ENCODE measurements at places on chromosomes 4 and X.

- DNase-seq = no peak
Measured at GRCh38 chr4:18572481-18572880, 550.9 kb upstream of the LCORL start.

- no peak for DNase-seq
Measured at GRCh38 chr4:140117947-140118346, 36.0 kb downstream of the MAML3 start.

DNA sequence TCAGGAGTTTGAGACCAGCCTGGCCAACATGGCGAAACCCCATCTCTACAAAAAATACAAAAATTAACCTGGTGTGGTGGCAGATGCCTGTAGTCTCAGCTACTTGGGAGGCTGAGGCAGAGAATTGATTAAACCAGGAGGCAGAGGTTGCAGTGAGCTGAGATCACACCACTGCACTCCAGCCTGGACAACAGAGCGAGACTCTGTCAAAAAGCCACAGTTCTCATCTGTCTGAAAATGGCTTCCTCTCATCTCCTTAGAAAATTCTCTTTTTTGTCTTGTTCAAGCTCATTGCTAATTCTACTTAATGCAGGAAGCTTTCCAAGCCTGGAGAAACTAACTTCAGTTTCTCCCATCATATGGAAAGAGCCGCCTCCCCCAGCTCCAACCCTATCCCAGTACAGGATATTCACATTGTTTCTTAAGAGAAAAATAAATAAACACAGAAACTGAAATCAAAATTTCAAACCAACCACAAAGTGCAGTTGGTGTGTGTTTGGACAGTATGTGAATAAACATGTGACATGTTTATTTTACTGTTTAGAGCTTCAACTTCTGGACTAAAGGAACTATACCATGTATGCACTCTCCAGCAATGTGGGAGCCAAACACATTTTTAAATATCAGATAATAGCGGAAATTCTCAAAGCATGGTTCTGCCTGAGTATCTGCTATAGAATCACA is 55.0 kb upstream of the GAB1 start:
- DNase-seq = no peak

GRCh38 chr4:10655968-10656367 is 28.6 kb downstream of the CLNK start:
- DNase-seq = peak; percentile 84

DNA sequence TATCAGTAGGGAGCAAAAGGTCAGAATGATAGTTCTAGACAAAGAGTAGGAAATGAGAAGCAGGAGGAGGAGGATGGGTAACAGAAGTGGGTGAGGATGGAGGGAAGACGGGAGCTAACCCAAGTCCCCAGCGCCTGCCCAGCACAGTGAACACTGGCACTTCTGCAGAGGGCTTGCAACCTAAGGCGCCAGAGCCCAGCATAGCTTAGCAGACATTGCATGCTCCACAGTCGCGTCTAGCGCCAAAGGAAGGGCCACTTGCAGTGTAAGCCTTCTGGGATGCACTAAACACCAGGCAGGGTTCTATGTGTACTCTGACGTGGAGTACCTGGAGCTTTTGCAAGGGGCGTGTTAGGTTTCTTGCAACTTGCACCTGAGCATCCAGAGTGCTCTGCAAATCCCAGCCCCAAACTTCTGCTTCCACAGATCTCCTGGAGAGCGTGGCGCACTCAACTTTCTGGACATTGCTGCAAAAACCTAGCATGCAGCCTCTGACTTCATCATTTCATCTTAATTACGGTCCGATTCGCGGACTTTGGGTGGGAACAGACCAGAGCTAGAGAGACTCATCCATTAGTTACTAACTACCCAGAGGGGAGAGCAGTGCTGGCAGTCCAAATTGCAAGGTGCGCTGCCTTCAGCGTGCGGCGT is 46.5 kb upstream of the NKAP start:
- DNase-seq = no peak

GRCh38 chr4:67019686-67020437 is 525.4 kb downstream of the CENPC start:
- no peak for DNase-seq

Data from bronchial epithelial cell (primary cell).